Fibroblast of upper back skin (primary cell): ENCODE measurements at places on chromosomes 16 and 17.

DNA sequence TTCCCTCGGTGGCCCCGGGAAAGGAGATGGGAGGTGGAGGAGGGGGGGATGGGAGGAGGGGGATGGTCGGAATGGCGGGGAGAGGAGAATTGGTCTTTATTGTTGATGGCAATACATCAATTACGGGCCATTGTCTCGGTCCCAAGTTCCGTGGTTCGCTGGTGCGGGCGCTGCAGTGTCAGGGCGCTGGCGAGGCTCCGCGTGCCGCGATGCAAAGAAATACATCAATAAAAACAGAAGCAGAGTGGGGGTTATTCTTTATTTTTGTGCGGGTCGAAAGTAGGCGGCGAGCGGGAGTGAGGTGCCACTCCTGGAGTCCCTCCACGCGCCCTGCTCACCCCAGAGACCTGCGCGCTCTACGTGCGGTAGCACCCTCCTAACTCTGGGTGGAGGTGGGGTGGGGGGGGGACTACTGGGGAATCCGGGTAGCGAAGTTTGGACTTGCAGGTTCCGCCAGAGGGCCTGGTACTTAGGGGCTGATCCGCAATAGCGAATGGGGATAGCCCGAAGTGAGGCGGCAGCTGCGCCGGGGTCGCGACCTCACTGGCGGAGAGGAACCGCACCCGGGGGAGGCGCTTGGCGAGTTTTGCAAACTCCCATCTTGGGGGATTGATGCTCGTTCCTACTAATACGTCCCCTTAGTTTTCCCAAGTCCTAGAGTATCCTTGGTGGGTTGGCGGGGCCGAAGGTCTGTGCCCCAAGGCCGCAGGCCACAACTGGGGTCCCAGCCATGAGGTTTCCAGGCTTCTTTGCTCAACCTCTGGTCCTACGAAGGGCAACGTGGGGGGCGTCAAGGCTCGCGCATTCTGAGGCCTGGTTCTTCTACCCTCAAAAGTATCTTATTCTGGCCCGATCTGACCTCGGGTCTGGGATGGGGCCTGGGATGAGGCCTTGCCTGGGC is 3.5 kb upstream of the SALL1 start:
- DNase-seq = no peak

GRCh38 chr16:22381392-22381791 is 7.0 kb upstream of the CDR2 start:
- DNase-seq = no peak

DNA sequence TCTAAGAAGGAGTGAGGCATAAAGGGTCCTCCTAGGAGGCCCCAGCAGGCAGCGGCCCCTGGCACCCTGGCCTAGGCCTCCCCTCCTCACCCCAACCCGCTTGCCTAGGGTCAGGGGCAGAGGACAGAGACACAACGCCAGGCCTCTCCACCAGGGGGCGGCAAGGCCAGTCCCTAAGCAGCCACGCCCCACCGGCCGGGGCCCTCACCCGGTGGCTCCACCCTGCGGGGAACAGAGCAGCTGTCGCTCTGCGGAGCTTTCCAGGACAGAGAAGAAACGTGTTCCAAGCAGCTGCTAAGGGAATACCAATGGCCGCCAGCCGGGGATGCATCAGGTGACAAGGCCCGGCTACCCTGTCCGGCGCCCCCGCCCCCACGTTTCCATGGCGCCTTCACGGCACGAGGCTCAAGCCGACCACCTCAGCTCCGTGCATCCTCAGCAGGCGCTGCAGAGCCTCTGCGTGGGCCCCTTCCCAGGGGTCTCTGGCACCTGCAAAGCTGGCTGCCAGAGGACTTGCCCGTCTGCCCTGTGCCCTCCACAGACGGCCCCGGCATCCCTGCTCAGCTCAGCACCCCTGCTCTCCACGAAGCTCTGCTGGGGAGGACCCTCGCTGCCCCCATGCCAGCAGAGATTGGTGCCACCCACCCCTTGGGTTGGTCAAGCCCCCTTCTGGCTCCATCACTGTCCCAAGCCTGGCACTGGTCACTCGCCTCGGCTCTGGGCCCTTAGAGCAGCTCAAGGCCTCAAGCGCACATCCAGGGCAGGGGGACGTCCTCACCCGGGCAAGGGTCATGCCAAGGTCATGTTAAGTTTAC is 5.6 kb downstream of the ZNF598 start:
- DNase-seq = peak; percentile 74

DNA sequence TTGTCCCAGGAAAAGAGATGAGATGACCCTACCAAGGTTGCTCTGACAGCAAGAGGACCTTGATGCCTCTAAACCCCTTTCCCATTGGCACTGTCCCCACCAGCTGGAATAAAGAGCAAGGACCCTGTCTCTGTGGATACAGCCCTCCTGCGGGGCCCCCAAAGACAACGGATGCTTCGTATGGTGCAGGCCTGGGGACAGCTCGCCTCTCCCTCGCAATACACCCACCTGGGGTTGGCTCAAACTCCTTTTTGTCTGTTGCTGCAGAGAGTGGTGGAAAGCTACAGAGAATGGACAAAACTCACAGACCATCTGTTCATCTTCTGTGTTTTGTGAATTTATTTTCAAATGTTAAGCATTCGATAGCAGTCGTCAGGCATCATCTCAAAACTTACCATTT is 27.6 kb upstream of the CACNG3 start:
- DNase-seq = no peak

DNA sequence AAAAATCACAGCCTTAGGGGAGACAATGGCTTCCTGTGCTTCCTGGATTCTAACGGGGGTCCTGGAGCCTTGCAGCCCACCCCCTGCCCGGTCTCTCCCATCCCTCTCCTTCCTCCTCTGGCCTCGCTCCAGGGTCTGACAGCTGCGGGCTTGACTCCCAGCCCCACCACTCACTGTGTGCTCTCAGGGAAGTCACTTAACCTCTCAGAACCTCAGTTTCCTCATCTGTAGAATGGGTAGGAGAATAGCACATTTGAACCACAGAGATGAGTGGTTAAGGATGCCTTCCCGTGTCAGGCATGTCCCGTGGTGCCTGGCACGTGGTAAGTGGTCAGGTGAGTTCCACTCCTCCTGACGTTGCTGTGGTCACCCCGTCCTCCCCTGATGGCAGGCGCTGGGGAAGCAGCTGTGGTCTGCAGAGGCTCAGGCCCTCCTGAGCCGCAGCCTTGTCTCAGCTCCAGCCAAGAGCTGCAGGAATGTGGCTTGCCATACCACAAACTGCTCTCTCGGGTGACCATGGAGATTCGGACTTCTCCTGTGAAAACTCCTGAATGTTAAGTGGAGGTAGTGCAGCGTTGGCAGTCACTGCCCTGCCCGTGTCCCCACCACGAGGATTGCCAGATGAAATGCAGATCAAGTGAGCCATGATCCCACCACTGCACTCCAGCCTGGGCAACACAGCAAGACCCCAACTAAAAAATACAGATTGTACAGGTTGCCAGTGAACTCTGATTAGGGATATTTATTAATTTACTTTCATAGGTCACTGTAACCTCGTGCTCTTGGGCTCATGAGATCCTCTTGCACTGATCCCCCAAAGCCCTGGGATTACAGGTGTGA is 85.7 kb downstream of the NT5M start:
- DNase-seq = no peak

DNA sequence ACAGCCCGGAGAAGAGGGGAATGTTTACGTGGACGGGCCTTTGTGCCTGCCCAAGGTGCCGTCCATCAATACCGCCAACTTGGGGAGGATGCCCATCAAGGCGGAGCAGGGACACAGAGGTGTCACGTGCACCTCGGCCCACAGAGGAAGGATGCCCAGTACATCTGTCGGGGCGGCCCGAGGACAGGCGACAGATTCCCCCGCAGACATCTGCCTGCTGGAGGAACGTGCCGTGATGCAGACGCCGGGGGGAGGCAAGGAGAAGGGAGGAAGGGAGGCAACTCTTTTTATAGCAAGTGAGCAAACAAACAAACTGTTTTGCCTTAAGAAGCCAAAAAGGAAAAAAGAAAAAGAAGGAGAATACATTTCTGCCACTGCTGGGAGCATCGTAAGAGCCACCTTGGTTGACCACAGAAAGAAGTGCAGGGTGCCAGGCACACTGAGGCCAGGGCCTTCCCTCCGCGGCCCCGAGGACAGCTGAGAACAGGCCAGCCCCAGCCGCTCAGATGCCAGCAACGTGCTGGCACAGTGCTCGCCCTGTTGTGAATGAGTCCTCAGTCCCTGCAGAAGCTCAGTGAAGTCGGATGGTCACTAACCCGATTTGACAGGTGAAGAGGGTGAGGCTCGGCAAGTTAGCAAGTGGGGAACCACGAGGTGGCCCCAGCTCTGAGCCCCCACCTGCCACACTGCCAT is 146.4 kb downstream of the RBFOX3 start:
- DNase-seq = no peak

GRCh38 chr17:9958586-9959281 is 53.7 kb upstream of the RCVRN start:
- no peak for DNase-seq

GRCh38 chr16:71358464-71358998 is at the start of gene CALB2:
Gene CALB2 (plus strand): TSS chr16:71358723. CDS start chr16:71358793, 70 bp downstream.
- DNase-seq = peak; percentile 50

GRCh38 chr17:77811521-77811920 is 147.0 kb upstream of the TNRC6C start:
- no peak for DNase-seq

DNA sequence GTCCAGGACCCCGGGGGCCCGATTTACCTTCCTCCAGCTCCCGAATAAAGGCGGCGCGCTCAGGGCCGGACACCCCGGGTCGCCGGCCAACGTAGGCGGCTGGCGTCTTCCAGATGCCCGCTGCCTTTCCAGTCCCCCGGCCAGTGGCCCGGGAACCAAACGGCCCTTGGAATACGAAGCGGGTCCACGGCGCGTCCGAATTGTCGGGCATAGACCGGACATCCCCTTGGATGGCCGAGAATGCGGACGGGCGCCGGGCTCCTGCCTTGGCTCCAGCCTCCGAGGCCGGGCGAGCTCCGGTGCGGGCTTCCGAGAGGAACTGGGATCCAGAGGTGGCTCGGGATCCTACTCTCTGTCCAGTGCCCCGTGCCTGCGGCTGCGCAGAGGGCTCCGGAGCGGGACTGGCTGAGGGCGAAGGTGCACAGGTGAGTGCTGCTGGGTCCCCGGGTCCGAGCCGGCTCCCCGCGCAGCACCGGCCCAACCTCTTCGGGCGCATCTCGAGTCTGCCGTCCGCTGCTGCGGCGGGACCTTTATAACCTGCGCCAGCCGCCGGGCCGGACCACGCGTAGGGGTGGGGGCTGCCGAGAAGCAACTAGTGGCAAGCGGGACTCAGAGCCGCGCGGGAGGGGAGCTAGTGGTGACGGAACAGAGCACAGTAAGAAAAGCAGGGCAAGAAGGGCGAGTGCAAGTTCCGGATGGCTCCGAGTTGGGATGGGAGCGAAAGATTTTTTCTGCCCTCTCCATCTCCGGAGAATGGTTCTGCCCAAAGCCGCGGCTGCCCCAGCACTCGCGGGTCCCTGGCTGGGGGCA is at the start of gene HAP1:
Gene HAP1, minus strand, starts transcription at position 505 of the 810 bp plus-strand sequence. Its CDS starts 9 bp downstream, at position 496.
- DNase-seq = peak; percentile 1

DNA sequence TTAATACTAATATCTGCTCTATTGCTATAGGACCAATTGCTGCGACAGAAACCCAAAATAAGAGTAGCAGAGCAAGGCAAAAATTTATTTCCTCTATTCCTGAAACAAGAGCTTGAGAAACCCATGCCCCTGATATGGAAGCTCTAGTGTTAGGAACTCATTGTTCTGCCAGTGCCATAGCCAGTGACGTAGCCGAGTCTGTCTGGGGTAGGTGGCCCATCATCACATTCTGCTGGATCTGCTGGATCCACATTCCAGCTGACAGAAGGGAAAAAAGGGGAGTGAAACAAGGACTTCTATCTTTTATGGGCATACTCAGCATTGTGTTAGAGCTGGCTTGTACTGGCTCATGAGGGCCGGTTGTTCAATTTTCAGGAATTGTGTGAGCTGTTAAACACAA is 248.9 kb upstream of the MON1B start:
- DNase-seq = no peak

- DNase-seq = no peak
Observed at GRCh38 chr16:47317465-47318240, 143.2 kb downstream of the ITFG1 start.

DNA sequence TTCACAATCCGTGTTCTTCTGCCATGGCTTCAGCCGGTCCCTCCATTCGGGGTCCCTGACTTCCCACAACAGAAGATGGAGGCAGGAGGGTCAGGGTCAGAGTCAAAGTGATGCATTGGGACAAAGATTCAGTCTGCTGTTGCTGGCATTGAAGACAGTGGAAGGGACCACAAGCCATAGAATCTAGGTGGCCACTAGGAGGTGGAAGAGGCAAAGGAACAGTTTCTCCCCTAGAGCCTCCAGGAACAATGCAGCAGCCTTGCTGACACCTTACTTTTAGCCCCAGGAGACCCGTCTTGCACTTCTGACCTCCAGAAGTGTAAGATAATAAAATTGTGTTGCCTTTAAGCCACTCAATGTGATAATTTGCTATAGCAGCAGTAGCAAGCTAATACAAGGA is 55.9 kb downstream of the MFSD11 start:
- DNase-seq = peak; percentile 18

DNA sequence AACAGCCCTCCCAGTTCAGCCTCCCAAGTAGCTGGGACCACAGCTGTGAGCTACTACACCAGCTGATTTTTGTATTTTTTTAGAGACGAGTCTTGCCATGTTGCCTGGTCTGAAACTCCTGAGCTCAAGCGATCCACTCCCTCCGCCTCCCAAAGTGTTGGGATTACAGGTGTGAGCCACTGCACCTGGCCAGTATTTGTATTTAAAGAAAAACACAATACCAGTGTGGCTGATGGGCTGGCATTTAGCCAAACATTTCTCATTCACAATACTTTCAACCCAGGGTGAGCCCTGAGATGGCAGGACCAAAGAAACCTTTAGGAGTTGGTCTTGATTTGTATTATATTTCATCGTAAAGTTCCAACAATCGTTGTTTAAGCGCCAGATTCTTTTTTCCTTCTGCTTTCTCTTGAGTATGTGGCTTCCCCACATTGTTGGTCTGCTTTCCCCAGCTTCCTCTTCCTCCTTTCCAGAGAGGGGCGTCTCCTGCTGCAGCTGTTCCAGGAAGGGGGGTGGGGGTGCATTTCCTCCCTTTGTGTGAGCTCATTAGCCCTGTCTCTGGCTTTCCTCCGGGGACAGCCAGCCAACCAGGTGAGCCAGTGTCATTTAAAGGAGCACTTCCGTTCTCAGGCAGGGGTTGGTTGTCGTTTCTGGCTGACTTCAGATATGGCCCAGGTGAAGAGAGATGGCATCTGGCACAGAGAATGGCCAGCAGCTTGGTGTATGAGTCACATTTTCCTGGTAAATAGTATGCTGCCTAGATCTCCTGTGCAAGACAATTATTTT is 79.9 kb downstream of the GPRC5B start:
- no peak for DNase-seq

DNA sequence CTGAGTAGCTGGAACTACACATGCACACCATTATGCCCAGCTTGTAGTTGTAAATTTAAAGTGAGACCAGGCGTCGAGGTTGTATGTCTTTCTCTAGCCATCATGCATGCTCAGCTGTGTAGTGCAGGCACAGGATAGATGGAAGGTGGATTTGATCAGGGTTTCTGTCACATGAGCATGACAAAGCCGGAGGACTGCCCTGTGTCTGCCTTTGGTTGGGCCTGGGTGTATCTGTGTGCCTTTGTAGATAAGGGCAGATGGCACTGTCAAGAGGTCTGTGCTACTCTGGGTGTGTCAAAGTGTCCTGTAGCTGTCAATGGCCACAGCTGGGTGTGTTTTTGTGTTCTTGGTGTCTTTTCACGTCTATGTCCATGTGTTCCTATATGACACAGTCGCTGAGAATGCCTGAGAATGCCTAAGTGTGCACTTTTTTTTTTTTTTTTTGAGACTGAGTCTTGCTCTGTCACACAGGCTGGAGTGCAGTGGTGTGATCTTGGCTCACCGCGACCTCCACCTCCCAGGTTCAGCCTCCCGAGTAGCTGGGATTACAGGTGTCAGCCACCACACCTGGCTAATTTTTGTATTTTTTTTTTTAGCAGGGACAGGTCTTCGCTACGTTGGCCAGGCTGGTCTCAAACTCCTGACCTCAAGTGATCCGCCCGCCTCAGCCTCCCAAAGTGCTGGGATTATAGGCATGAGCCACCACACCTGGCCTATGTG is 4.1 kb upstream of the NAGS start:
- DNase-seq = no peak
